Stimulated activated CD4-positive, alpha-beta T cell treated with anti-CD3 and anti-CD28 coated beads, TNF-alpha, amount 100 ng/mL, for 24 hours (primary cell): ENCODE measurements at places on chromosomes 2 and 18.

DNA sequence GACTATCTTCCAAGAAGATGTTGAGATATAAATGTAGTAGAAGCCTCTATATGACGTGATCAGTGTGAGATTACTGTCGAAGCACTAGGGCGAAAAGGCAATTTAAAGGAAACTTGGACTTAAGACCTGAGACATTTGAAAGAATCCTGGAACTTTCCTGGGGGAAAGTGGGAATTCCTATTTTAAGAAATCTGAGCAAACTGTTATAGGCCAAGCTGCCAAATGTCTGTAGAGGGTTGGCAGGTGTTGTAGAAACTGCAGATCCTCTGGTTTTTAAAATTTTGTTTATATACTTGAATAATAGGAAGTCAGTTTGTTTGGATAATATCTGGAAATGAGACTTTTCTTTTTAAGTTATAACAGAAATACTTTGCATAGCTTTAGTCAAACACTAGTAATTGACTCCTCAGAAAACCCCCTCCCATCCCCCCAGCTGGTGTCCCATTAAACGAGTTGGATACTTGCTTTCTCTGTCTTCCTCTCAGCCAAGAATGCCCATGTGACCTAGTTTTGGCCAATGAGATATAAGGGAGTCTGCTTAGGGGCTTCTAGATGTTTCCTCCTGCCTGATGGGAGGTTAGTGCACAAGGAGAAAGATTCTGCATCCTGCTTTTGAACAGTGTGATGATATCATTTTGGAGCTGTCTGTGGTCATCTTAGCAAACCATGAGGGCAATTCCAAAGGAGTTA lies 61.2 kb downstream of the MOGAT1 start:
- no peak for DNase-seq

GRCh38 chr18:22378672-22379282 lies 38.9 kb downstream of the CTAGE1 start:
- no peak for DNase-seq

DNA sequence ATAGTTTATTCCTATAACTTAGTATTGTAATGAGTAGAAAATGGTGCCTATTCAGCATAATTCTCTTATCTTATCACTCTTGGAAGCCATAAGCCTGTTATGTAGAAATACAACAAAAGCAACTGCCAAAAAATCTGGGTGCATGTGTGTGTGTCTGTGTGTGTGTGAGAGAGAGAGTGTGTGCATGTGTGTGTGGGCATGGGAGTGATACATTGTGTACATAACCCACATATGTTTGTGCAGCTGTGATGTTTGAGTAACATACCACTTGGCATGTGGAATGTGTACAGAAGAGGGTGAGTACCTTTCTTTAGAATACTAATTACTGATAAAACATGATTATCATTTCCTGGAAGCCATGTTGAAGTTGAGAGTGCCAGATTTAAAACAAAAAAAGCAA lies 642.3 kb upstream of the SYT4 start:
- DNase-seq = no peak

DNA sequence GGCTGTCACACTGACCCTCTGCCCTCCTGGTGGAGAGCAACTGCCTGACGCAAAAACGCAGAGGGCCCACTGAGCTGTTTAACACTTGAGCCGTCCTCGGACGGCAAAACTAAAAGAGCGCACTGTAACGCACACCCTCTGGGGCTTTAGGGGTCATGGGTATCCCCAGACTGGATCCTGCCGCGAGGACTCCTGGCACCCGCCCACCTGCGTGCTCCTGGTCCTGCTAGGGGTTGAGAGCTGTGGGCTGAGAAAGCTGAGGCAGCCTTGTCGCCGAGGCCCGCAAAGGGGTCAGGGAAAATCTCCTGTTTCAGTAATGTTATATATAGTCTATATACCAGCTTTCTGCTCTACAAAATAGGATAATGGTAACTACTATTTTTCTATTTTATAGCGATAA lies 39.1 kb downstream of the MDH1 start:
- DNase-seq = no peak

DNA sequence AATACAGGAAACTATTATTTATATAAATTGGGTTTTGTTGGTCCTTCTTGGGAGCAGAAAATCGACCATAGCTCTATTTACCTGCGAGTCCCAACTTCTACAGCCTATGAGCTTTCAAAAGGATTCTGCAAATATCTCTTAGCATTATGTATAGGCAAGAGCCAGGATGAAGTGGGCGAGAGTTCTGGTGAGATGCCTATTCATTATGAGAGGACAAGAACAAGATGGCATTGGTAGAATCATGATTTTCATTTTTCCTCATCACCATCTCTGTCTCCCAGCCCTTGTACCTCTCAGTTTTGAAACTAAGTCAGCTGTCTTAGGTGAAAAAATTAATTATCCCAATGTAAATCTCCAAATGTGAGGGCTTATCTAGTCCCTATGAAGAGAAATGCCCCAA lies 25.0 kb downstream of the WIPF1 start:
- DNase-seq = no peak

DNA sequence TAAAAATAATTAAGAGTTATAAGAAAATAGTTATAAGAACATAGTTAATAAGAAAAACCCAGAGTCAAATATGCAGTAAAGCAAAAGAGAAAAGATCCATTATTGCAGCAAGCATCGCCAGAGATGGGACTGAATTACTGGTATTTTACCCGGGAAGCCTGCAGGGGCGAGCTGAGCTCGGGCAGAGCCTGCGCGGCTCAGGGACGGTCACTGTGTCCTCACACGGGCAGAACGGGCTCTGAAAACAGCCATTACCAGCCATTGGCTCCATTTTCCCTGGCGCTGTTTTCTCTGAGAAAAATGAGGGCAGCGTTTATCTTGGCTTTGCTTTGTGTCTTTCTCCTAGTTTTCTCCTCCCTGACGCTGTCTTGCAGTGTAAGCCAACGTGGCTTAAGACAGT lies 95.3 kb upstream of the ALKAL2 start:
- no peak for DNase-seq

- DNase-seq = no peak
Measured at GRCh38 chr2:54503192-54503591, 47.1 kb downstream of the SPTBN1 start.

DNA sequence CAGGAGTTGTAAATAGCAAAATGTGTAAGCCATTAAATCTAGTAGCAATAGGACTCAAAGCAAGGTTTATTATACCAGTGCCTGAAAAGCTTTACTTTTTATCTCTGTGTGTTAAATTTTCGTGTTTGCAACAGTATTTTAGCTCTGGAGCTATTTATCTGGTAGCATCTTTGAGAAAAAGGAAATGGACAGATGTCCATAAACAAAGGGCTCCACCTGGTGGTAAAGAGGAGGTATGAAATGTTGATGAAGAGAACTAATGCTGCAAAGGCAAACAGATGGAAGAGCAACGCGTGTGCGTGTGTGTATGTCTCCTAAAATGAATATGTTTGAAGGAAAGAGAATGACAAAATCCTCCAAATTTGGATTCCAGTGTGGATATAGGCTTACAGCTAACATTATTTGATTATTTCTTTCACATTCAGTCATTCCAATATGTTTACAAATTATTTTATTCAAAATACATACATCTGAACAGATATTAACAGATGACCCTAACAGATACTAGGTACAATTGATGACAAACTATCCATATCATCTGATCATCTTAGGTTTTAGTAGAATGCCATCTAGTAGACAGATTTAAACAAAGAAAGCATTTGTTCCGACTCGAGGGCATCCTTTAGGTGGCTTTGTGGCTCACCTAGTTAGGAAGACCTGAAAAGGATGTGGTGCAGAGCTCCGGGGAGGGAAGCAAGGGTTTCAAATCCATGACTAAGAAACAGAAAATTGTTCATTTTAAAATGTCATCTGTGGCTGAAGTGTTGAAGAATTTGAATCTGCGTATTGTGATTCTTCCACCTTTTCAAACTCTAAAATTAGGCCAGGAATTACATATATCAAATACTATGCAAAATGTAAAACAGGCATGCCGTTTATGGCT lies 383.3 kb downstream of the MTX2 start:
- no peak for DNase-seq

DNA sequence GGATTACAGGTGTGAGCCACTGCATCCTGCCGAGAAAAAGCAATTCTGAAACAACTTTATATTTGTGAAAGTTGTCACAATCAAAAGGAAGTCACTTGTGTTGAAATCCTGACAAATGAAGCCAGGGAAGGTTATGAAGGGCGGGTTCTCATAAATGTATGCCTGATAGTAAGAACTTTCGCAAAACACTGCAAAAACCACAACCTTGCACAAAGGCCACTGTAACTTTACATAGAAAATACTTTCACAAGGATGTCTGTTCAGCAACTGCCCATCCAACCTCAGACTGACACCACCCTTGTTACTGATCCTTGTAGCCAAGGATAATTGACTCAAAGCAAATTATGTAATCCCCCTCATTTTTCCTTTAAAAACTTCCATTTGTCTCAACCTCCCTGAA lies 90.6 kb downstream of the SLC4A3 start:
- no peak for DNase-seq

GRCh38 chr18:3832025-3832638 lies 382.2 kb downstream of the TGIF1 start:
- no peak for DNase-seq

DNA sequence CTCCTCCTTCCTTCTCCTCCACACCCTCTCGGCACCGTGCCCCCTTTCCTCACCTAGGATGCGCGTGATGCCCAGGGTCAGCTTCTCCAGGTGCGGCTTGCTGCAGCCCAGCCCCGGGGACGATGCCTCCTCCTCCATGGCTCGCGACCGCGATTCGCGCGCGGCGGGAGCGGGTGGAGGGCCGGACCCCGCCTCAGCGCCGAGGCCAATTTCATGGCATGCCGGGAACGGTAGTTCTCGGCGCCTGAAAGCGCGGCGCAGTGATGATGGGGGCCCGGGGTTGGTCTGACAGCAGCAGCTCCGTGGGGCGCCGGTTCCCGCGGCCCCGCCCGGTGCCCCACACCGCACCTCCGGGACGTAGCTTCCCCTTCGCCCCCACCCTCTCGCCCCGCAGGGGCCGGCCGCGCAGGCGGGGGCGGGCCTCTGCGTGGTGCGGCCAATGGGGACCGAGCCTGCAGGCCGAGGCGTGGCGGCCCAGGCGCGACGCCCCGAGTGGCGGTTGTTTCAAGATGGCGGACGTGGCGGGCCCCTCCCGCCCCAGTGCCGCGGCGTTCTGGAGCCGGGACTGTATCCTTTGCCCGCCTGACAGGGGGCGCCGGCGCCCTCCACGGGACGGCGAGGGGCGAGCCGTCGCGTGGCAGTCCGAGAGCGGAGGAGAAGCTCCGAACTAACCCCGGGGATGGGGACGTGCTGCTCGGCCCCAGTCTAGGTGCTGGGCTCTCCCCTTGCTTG lies at the start of the genes KIAA1328 and TPGS2:
Gene KIAA1328 (plus strand): TSS at position 498 of the 732 bp plus-strand sequence. CDS start 12 bp downstream, at position 510.
Gene TPGS2 (minus strand): TSS at position 373 of the 732 bp plus-strand sequence. CDS start 235 bp downstream, at position 138.
- peak; percentile 74 for DNase-seq

- DNase-seq = no peak
Measured at GRCh38 chr2:239531456-239532241, 130.8 kb upstream of the HDAC4 start.

DNA sequence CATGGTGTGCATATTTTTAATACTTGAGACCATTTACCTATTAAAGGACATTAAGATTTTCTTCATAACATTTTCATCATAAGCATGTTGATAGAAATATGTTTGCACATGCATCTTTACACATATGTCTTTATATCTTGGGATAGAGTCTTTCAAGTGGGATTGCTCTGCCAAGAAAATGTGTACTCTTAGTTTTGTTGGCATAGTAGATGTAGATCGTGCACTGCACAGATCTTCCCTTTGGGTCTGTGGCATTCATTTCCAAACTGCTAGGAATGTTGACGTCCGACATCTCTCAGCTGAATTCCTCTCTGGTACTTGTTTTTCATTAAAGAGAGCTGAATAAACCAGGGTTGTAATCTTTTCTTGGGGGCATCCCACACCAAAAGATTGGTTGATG lies 183.2 kb upstream of the RPRM start:
- no peak for DNase-seq

- no peak for DNase-seq
Measured at GRCh38 chr18:57997820-57998219, 46.2 kb upstream of the NEDD4L start.

GRCh38 chr2:51959696-51960095 lies 927.8 kb upstream of the NRXN1 start:
- no peak for DNase-seq

- no peak for DNase-seq
Measured at GRCh38 chr2:112061840-112062239, 6.8 kb downstream of the TMEM87B start.

GRCh38 chr2:1738646-1739302 lies 5.5 kb downstream of the PXDN start:
- DNase-seq = no peak

GRCh38 chr2:37417321-37417720 lies 72.9 kb downstream of the QPCT start:
- DNase-seq = no peak

GRCh38 chr2:15539999-15540398 lies 21.1 kb downstream of the NBAS start:
- no peak for DNase-seq

DNA sequence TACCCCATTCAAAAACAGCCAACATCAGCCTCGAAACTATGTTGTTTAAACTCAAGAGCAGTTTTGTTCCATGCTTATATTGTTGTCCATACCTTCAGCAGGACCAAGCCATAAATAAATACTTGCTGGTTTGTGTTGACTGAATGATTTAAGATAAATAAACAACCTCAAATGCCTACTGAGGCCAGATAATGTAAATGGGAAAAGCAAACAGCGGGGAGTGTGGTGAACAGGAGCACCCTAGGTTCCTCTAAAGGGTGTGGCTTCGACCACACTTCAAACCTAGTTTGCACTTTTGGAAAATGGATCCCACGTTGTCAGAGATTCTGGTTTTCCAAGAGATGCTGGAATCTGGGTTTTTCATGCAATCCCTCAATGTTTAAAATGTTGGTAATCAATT lies 1.7 kb upstream of the PMAIP1 start:
- no peak for DNase-seq

- DNase-seq = no peak
Measured at GRCh38 chr2:174124181-174124580, 124.2 kb downstream of the OLA1 start.

GRCh38 chr2:85767803-85768665 lies 14.2 kb downstream of the ATOH8 start:
- DNase-seq = no peak

- no peak for DNase-seq
Measured at GRCh38 chr2:122261911-122262310, 506.5 kb downstream of the TSN start.

GRCh38 chr2:120203251-120204021 lies 19.8 kb downstream of the TMEM185B start:
- DNase-seq = no peak

GRCh38 chr2:201157694-201158093 lies 25.2 kb upstream of the CASP10 start:
- DNase-seq = no peak
